Suppressor macrophage treated with lipopolysaccharide for 1 hour (primary cell): ENCODE measurements at places on chromosomes 11 and 22.

GRCh38 chr22:32700191-32700882, 101.2 kb upstream of the TIMP3 start:
- no peak for DNase-seq

GRCh38 chr11:64743591-64744543, at the start of gene RASGRP2:
TSS of gene RASGRP2 (minus strand) at chr11:64744142. CDS start at chr11:64742866, 1,276 bp downstream.
- DNase-seq, result peak; percentile 67

DNA sequence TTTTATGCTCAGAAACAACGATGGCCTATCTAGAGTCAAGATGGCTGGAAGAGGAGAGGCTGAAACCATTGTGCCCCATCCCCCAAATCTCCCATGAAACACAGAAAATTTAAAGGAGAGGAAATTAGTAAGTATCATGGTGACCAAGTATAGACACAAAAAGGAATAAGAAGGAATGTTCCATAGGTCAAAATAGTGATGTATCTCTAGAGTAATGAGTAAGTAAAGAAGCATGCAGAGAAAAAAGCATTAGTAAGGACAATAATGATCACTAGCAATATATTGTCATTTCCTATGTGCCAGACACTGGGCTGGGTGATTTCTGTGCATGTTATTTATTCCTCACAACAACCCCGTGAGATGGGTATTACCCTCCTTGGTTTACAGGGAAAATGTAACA, 2.6 kb upstream of the SLC22A24 start:
- DNase-seq, result no peak

GRCh38 chr11:23606191-23606590, 745.9 kb upstream of the CCDC179 start:
- DNase-seq, result no peak

GRCh38 chr11:105719073-105719822, 109.4 kb downstream of the GRIA4 start:
- DNase-seq, result peak; percentile 38

- DNase-seq, result peak; percentile 38
Observed at GRCh38 chr11:110710628-110711381, 1.4 kb downstream of the ARHGAP20 start.

GRCh38 chr22:38352436-38352835, 35.2 kb upstream of the CSNK1E start:
- DNase-seq, result no peak

- DNase-seq, result no peak
Observed at GRCh38 chr22:19546680-19547079, 22.5 kb upstream of the CLDN5 start.

GRCh38 chr11:100866453-100866852, 179.4 kb downstream of the ARHGAP42 start:
- DNase-seq, result no peak

- DNase-seq, result no peak
Observed at GRCh38 chr11:65135633-65136145, 1.4 kb upstream of the SYVN1 start.

- DNase-seq, result no peak
Observed at GRCh38 chr22:30381264-30381663, 5.9 kb downstream of the RNF215 start.

GRCh38 chr22:37917874-37918548, 11.9 kb downstream of the MICALL1 start:
- DNase-seq, result no peak

- peak; percentile 27 for DNase-seq
Observed at GRCh38 chr11:534396-535209, 773 bp downstream of the HRAS start.

DNA sequence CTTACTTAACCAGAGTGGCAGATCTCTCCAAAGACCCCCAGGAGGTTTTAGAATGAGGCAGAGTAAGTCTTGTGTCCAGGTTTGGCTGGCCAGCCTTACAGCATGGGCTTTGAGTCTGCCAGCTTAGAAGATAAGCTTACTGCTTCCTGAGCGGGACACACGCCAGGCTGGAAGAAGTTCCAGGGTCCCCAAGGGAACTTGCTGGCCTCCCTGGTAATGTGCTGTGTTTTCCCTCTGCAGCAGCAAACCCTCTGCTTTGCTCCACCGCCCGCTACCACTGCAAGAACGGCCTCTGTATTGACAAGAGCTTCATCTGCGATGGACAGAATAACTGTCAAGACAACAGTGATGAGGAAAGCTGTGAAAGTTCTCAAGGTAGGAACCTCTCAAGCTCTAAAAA, 154.2 kb downstream of the LDLRAD3 start:
- no peak for DNase-seq

- DNase-seq, result no peak
Observed at GRCh38 chr11:11382858-11383532, 29.9 kb upstream of the CSNK2A3 start.

DNA sequence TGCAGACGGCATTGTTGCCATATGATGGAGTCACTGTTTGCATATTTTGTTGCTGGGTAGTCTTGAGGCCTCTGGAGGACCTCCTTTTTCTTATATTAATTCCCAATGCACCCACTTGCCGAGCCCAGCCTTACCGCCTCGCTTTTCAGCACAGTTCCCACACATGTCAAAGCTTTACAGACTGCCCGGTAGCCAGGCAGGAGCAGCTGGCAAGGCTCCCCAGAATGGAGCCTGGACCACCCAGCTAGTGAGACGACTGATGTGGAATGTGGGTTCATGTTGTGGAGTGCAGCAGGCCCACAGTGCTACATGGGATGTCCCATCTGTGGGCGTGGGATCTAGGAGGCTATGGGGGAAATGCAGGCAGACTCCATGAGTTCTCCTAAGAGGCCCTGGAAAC, 99.4 kb upstream of the MTMR2 start:
- no peak for DNase-seq

- DNase-seq, result no peak
Observed at GRCh38 chr11:62983536-62984199, 1.1 kb downstream of the SLC22A6 start.

- DNase-seq, result no peak
Observed at GRCh38 chr11:10943968-10944367, 86.1 kb upstream of the ZBED5 start.

- DNase-seq, result no peak
Observed at GRCh38 chr22:18091478-18091877, 13.7 kb downstream of the PEX26 start.

DNA sequence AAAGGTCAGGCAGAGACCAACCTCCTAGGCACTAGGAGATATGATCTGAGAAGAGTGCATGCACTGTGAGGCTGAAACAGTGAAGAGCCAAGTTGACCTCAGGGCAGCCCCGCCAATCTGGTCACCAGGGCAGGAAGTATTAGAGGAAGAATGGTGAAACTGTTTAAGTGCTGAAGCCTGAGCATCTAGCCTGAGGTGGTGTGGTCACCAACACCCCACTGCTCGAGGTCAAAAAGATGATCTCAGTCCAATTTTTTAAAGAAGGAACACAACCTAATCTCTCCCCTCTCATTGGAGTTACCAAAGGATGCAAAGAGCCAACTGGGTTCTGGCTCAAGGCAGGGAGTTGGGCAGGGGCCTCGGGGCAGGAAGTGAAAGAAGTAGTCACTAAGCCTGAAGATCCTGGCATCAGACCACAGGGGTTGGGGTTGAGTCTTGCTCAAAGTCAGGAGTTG, 4.0 kb downstream of the APBB1 start:
- DNase-seq, result peak; percentile 71

- no peak for DNase-seq
Observed at GRCh38 chr11:9601876-9602199, 28.4 kb downstream of the WEE1 start.

GRCh38 chr11:123181767-123182500, 13.1 kb downstream of the CLMP start:
- DNase-seq, result no peak

- no peak for DNase-seq
Observed at GRCh38 chr11:11057472-11057854, 199.6 kb upstream of the ZBED5 start.

GRCh38 chr11:112961146-112961668, at the start of gene NCAM1:
TSS of gene NCAM1 (plus strand) at chr11:112961420.
- peak; percentile 44 for DNase-seq

DNA sequence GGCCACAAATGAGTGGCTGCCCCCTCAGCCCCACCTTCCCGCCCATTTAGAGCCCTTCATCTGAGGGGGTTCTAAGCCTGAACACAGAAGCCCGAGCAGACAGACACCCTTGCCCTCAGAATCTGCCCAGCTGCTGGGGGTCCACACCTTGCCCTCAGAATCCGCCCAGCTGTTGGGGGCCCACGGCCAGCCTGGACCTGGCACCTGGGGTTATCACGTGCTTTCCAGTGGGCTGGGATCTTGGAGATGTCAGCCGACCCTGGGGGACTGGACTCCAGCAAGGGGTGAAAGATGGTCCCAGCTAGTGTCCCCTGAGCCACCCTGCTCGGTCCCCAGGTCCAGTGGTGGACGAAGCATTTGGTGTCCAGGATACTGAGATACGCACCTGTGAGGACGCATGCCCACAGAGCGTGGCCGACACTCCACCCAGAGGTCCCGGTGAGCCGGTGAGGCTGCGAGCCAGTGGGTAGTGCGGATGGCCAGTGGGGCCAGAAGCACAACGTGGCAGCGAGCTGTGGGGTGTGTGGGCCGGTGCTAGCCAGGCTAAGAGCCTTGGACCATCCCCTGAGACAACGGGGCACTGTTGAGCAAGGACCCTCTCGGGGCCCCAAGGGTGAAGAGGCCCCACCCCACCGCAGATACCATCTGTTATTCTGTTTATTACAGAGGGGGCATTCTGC, 3.1 kb upstream of the CTSD start:
- DNase-seq, result no peak

- no peak for DNase-seq
Observed at GRCh38 chr22:34858066-34858465, 207.9 kb upstream of the ISX start.

DNA sequence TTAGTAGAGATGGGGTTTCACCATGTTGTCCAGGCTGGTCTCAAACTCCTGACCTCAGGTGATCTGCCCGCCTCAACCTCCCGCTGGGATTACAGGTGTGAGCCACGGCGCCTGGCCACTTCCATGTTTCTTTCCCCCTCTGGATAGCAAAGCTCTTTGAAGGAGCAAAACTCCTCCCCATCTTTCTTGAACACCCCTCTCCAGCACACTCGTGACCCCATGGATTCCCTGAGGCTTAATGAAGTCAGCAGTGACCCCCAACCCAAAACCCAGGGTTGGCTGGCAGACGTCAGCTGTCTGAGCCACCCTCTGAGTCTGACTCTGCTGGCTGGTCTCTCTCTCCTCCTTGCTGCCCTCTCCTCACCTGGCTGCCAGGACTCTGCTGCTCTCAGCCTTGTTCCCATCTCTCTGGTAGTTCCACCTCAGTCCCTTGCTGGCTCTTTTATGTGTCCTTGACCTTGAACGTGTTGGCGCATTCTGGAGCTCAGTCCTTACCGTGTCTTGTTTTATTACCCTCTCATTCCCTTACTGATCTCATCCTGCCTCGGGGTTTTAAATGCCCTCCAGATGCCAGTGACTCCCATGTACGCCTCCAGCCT, 44.5 kb downstream of the PARVG start:
- DNase-seq, result no peak

- no peak for DNase-seq
Observed at GRCh38 chr11:121656328-121657090, 203.7 kb upstream of the SORL1-AS1 start.

DNA sequence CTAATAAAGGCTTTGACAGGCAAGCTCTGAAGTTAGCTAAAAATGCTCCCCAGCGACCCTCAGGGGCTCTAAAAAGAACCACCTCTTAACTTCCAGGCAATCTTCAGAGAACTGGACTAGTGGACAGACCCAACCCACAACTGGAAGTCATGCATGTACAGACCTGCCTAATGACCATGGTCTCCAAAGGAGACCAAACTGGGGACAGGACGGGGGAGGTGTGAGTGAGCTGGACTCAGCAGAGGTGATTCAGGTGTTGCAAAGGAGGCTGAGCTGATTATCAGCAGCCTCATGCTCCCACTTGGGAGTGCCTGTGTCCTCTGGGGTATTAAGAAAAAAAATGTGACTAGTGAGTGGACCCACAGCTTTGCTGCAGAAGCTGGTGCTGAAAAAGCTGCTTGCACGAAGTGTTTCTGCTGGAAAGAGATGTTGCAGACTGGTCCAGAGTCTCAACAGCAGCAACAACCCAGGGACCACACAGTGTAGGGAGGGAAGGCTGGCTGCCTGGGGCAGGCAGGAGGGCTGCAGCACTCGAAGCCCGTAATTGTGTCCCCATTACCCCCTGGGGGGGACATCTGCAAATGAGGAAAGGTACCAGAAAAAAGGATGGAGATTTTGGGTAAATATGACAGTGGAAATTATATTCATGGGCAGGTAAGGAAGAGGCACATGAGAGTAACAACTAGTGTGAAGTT, 35.3 kb downstream of the PITPNB start:
- no peak for DNase-seq

DNA sequence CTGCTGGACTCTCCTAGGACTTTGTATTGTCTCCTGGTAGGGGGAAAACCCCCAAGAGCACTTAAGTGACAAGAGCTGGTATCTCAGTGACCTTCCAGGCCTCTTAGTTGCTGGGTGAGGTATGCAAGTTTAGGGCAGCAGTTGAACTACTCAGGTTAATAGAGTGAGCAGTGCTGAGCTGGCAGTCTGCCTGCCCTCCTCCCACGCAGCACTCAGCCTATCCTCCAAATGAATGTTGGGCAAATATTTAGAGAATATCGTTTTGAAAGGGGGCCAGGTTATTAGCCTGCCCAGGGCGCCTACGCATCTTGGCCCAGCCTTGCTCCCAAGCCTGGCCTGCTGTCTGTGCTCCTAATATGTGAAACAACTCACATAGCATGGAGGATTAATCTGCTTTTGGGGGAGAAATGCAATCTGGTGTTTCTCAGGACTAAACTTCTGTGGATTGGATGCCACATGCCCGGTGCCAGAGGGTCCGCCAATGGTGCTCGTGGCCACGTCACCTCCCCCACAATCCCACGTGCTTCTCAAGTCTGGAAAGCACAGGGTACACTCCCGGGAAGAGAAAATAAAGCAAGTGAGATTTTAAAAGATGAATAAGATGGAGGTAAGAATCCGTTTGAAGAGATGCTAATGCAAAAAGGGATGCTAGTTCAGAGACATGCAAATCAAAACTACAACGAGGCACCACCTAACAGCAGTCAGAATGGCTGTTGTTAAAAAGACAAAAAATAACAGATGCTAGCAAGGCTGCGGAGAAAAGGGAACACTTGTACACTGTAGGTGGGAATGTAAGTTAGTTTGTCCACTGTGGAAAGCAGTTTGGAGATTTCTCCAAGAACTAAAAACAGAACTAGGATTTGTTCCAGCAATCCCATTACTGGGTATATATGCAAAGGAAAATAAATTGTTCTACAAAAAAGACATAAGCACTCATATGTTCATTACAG, 67.7 kb downstream of the SPON1 start:
- DNase-seq, result no peak

DNA sequence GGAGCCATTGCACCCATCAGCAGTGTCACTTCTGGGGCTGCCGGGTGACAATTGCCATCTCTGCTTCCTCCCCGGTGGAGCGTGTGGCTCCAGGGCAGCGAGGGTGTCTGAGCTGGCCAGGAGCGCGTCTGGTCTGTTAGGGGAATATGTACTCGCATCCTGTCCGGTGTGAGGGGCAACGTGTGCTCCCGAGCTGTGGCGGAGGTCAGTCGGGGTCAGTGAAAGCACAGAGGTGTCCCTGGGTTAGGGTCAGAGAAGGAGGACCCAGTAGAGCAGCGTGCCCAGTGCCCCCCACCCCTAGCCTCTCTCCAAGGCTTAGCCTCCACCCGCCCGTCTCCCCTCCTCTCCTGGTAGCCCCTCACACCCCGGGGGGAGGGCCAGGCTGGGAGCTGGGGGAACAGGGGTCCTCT, 1.5 kb downstream of the CLCF1 start:
- no peak for DNase-seq
